ENCODE measurements at places on chromosomes 2 and 18.

- H3K27me3 ChIP-seq, result no peaks in the 10 kb centered on the region
- no peak overlapping the region for H3K4me3 ChIP-seq
Measured at GRCh38 chr2:29733965-29734364, 187.4 kb downstream of the ALK start.

- no peak for DNase-seq
- H3K36me3 ChIP-seq, result peaks cover 80% of the 10 kb centered on the region
- no peaks in the 10 kb centered on the region for H3K27me3 ChIP-seq
- no peak overlapping the region for H3K27ac ChIP-seq
- no peak overlapping the region for H3K4me3 ChIP-seq
- H3K4me1 ChIP-seq, result peaks cover 41% of the 10 kb centered on the region
Measured at GRCh38 chr2:230798769-230799399, 65.9 kb upstream of the ITM2C start.

- DNase-seq, result peak; percentile 95
- no peaks in the 10 kb centered on the region for H3K36me3 ChIP-seq
- H3K27me3 ChIP-seq, result no peaks in the 10 kb centered on the region
- peak overlapping the region; percentile 100 for H3K27ac ChIP-seq
Measured at GRCh38 chr2:28751956-28752630, 463 bp downstream of the PPP1CB start.

DNA sequence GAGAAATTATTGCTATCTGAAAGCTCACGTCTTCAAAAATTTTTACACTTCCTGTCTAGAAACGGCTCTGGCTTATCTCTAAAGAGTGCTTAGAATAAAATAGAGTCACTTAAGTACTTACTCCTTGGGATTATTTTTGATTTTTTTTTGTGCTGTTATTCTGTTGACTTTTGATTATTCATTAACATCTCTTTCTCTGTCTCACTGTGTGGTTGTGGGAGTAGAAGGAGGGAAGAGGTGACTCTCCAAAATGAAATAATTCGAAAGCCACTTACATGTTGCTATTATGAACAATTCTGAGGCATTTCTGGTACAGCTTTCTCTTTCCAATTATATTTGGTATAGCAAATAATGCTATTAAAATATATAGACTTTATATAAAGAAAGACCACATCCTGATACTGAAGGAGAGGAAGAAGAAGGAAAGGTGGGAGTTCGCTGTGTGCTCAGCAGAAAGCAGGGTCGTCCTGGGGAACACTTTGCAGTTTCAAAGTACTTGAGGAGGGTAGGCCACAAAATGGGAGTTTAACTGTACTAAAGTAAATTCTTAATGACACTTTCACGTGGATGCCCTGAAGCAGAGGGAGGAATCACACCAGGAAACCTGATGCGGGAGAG is 9.6 kb upstream of the MMADHC start:
- no peak overlapping the region for H3K4me3 ChIP-seq
- H3K27me3 ChIP-seq, result no peaks in the 10 kb centered on the region
- DNase-seq, result no peak
- H3K36me3 ChIP-seq, result no peaks in the 10 kb centered on the region
- no peak overlapping the region for H3K27ac ChIP-seq

DNA sequence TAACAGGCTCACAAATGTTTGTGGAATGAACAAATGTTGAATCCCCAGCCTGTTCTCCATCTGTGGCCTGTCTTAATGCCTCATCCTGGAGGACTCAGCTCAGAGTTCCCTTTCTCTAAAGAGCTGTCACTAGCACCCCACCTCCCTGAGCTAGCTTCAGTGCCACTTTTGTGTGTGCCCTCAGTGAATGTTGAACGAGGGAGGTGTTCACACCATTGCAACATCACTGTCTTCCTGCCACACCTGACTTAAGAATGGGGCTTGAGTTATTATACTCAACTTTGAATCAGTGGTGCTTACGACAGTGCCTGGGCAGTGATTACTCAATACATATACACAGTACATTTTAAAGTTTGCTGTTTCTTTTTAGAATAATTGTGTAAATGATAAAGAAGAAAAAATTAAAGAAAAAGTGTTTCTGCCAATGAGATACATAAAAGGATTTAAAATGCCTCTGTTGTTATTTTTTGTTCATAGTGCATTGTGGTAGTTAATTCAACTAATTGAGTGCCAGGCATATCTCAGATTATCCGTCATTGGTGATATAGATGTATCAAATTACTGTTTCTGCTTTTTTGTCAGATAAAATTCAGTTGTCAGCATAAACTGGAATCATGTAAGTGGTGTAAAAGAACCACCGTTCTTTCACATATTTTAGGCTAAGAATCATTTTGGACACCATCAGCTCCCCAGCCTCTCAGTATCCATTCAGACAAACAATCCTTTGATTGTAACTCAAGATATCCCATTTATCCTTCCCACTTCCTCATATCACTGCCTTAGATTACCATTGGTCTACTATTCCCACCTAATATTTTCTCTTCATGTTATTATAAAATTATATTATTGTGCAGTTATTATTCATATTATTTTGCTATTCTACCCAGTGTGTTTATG is 304.7 kb downstream of the PTPRM start:
- H3K4me1 ChIP-seq, result no peaks in the 10 kb centered on the region
- no peaks in the 10 kb centered on the region for H3K27me3 ChIP-seq
- no peak for DNase-seq
- H3K36me3 ChIP-seq, result no peaks in the 10 kb centered on the region
- no peak overlapping the region for H3K4me3 ChIP-seq
- H3K27ac ChIP-seq, result no peak overlapping the region

DNA sequence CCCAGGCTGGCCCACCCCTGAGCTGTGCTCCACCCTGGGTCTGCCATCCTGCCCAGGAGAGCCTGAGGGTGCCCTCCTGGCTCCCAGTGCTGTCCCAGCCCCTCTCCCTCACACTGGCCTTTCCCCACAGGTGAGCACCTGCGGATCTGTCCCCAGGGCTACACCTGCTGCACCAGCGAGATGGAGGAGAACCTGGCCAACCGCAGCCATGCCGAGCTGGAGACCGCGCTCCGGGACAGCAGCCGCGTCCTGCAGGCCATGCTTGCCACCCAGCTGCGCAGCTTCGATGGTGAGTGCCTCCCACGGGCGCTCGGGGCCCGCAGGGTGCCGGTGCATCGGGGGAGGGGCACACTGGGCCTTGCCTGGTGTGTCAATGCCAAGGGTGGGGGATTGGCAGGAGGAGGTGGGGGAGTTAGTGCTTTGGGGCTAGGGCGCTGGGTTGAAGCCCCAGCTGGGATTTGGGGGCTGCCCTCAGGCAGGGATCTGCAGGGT is 23.5 kb downstream of the GPC1 start:
- peaks cover 21% of the 10 kb centered on the region for H3K4me1 ChIP-seq
- no peak overlapping the region for H3K27ac ChIP-seq
- no peaks in the 10 kb centered on the region for H3K36me3 ChIP-seq
- H3K27me3 ChIP-seq, result peaks cover 25% of the 10 kb centered on the region

DNA sequence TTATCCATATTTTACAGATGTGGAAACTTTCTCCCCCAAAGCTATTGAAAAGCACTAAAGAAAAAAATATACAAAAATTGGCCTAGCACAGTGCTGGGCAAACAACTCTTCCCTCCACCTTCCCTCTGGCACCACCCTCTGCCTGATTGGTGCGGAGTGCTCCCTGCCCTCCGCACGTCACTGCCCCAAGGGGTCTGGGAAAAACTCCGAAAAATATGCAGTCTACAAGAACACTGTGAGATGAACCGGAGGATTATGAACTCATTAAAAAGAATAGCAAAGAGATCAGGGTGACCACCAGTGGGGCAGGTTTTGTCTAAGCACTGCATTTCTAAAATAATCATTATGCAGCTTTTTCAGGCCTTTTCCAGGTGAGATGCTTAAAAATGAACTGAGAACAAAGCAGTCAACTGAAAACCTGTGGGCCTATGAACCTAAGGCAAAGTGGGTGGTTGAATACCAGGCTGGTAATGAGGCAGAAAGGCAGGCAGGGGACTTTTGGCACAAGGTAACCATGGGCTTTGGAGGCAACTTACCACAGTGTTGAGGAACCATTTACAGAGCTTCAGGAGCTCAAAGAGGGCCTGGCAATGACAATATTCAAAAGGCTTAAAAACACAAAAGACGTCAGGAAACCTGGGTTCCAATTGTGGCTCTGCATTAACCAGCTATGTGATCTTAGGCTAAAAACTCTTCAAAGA is 57.5 kb downstream of the AAK1 start:
- no peak overlapping the region for H3K4me3 ChIP-seq
- no peaks in the 10 kb centered on the region for H3K36me3 ChIP-seq
- no peak overlapping the region for H3K27ac ChIP-seq
- DNase-seq, result no peak

DNA sequence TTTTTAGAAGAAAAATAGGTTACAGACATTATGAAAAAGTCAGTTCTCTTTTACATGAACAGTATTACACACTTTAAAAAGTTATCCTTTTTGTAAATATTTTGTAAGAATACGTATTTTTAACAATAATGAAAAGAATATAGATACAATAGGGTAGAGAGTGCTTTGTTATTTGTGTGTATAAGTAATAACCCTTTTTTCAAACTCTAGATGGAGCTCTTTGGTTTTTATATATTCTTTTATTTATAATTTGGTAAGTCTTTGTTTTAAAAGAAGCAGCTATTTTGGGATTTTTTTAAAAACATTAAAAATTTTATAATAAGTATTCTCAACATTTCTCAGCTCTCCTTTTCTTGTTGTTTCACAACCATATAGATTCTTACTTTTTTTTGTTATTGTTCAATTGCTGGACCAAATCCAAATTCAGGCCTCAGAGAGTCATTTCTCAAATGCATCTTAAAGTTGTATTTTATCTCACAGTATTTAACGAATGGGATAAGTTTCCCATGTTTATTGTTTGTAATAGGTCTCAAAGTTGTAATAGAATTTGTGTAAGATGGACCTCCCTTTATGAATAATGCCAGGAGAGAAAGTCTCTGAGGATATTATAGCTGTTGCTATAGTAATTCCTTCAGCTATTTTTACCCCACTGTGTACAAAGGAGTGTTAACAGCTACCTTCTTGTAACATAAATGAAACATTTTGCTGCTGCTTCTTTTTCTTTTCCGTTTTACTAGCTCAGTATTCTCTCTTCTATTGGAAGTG is 46.4 kb downstream of the ACYP2 start:
- H3K27me3 ChIP-seq, result no peaks in the 10 kb centered on the region
- no peak overlapping the region for H3K4me3 ChIP-seq
- H3K4me1 ChIP-seq, result no peaks in the 10 kb centered on the region
- no peak overlapping the region for H3K27ac ChIP-seq
- no peaks in the 10 kb centered on the region for H3K36me3 ChIP-seq
- DNase-seq, result no peak

GRCh38 chr2:189676471-189676870 is 2.0 kb downstream of the ANKAR start:
- no peak overlapping the region for H3K4me3 ChIP-seq
- no peak for DNase-seq
- no peaks in the 10 kb centered on the region for H3K27me3 ChIP-seq
- no peak overlapping the region for H3K27ac ChIP-seq

DNA sequence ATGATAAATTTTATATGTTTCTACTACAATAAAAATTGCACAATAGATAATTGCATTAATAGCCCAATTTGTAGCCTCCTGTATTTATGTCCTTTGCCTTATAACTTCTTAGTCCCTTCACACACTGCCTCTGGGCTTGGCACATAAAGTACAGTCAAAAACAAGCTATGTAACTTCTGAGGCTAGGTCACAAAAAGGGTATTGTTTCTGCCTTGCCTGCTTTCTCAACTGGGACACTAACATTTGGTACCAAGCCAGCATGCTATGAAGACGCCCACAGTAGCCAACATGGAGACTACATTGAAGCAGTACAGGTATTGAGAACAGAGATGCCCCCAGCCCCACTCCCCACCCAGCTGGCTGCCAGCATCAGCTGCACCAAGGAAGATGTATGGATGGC is 5.4 kb upstream of the SLC3A1 start:
- no peaks in the 10 kb centered on the region for H3K4me1 ChIP-seq
- no peaks in the 10 kb centered on the region for H3K36me3 ChIP-seq
- no peaks in the 10 kb centered on the region for H3K27me3 ChIP-seq

GRCh38 chr2:19377717-19378116 is 19.3 kb upstream of the OSR1 start:
- no peak overlapping the region for H3K27ac ChIP-seq
- no peaks in the 10 kb centered on the region for H3K36me3 ChIP-seq
- DNase-seq, result no peak
- H3K27me3 ChIP-seq, result no peaks in the 10 kb centered on the region
- no peak overlapping the region for H3K4me3 ChIP-seq

GRCh38 chr2:71226096-71226964 is 573 bp downstream of the PAIP2B start:
- H3K4me1 ChIP-seq, result peaks cover 32% of the 10 kb centered on the region
- no peaks in the 10 kb centered on the region for H3K36me3 ChIP-seq
- peak overlapping the region; percentile 90 for H3K27ac ChIP-seq
- H3K4me3 ChIP-seq, result peak overlapping the region; percentile 76
- DNase-seq, result peak; percentile 87

GRCh38 chr2:234694244-234695013 is 197.5 kb upstream of the ARL4C start:
- H3K4me3 ChIP-seq, result no peak overlapping the region
- H3K36me3 ChIP-seq, result no peaks in the 10 kb centered on the region
- H3K27me3 ChIP-seq, result no peaks in the 10 kb centered on the region
- H3K27ac ChIP-seq, result no peak overlapping the region

DNA sequence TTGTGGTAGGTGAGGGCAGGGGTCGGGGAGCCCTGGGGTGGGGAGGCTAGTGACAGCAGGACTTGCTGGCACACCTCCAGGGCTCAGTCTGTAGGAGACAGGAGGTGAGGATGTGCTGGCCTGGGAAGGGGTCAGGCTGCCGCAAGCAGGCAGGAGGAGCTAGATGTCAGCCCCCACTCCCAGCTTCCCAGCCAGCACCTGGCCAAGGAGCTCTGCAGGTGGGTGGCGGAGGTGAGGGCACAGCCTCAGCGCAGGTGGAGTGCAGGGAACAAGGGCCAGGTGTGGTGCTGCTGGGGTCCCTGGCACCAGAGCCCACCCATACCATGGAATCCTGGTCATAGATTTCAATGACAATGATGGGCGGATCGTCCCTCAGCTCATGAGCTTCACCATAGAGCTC is 2.9 kb downstream of the OTOF start:
- no peaks in the 10 kb centered on the region for H3K4me1 ChIP-seq
- H3K27ac ChIP-seq, result no peak overlapping the region
- H3K27me3 ChIP-seq, result peaks cover 17% of the 10 kb centered on the region

GRCh38 chr2:215879977-215880940 is 133.1 kb downstream of the MREG start:
- no peak for DNase-seq
- no peak overlapping the region for H3K4me3 ChIP-seq
- H3K27me3 ChIP-seq, result no peaks in the 10 kb centered on the region
- no peak overlapping the region for H3K27ac ChIP-seq

DNA sequence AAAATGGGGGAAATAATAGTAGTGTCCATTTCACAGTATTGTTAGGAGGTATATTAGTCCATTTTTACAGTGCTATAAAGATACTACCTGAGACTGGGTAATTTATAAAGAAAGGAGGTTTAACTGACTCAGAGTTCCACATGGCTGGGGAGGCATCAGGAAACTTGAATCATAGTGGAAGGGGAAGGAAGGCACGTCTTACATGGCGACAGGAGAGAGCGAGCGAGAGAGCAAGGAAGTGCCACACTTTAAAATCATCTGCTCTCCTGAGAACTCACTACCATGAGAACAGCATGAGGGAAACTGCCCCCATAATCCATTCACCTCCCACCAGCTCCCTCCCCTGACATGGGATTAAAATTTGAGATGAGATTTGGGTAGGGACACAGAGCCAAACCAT is 23.4 kb downstream of the MGAT5 start:
- H3K27ac ChIP-seq, result no peak overlapping the region
- no peaks in the 10 kb centered on the region for H3K27me3 ChIP-seq
- H3K36me3 ChIP-seq, result peaks cover 21% of the 10 kb centered on the region
- peaks cover 44% of the 10 kb centered on the region for H3K4me1 ChIP-seq

GRCh38 chr18:28963481-28963880 is 786.6 kb upstream of the CDH2 start:
- H3K27me3 ChIP-seq, result no peaks in the 10 kb centered on the region
- H3K27ac ChIP-seq, result no peak overlapping the region
- H3K4me1 ChIP-seq, result no peaks in the 10 kb centered on the region
- no peak overlapping the region for H3K4me3 ChIP-seq
